ENCODE measurements at places on chromosomes 7 and 10.

DNA sequence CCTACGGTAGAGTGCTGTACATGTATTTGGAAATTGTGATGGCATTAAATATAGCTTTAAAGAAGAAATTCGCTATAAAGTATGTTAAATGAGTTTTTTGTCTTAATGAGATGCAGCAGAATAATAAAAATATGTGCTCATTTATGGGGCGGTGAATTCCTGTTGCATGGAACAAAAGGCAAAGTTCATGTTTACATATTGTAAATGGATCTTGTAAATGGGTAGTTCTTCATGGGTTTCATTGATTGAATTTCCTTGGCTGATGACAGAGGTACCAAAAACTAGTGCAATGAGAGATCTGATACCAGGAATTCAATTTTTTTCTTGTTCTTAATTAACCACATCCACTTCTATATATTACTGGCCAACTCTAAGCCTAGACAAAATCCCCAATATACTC lies 284.2 kb downstream of the SUGCT start:
- DNase-seq, result no peak

DNA sequence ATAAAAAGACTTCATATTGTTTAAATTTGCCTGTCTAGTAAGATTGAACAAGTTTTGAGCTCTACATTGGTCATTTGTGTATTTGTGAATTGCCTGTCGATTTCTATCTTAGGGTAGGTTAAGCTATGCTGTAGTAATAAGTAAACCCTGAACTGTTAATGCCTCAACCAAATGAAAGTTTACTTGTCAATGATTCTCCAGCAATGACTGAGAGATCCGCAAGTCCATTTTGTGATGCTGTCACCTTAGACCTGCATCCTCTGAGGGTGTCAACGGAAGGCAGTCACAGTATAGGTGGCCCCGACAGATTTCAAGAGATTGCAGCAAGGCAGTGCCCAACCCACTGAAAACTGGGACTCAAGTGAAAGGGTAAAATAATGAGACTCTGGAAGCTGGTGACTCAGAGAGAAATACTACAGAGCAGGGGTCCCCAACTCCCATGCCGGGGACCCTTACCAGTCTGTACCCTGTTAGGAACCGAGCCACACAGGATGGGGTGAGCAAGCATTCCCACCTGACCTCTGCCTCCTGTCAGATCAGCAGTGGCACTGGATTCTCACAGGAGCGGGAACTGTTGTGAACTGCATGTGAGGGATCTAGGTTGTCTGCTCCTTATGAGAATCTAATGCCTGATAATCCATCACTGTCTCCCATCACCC lies 10.8 kb upstream of the PHYH start:
- no peak for DNase-seq

- no peak for DNase-seq
These were observed 3.6 kb upstream of the TBC1D12 start for GRCh38 chr10:94398762-94399161.

DNA sequence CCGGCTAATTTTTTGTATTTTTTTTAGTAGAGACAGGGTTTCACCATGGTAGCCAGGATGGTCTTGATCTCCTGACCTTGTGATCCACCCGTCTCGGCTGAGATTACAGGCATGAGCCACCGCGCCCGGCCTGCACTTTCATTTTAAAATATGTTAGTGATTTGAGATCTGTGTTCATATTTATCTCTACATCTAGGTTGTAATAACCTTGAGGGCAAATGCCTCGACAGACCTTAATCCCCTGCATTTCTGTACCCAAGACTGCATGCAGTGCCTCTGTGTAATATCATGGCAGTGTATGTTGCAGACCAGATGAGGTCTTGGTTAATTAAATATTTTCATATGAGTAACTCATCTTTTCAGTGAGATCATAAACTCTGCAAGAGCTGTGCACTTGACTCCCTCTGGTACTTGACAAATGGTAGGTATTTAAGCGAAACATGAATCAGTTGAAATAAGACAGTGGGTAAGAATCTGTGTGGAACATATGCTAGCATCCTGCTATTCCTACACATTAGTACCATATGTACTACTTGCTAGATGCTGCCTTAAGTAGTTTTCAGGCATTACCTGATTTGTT lies 673.9 kb upstream of the ANKRD30A start:
- DNase-seq, result no peak

DNA sequence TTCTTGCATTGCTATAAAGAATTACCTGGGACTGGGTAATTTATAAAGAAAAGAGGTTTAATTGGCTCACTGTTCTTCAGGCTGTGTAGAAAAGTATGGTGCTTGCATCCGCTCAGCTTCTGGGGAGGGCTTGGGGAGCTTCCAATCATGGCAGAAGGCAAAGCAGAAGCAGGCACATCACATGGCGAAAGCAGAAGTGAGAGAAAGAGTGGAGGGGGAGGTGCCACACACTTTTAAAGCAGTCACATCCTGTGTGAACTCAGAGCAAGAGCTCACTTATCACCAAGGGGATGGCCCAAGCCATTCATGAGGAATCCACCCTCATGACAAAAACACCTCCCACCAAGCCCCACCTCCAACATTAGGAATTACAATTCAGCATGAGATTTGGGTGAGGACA lies 303.5 kb downstream of the OTUD1 start:
- no peak for DNase-seq

DNA sequence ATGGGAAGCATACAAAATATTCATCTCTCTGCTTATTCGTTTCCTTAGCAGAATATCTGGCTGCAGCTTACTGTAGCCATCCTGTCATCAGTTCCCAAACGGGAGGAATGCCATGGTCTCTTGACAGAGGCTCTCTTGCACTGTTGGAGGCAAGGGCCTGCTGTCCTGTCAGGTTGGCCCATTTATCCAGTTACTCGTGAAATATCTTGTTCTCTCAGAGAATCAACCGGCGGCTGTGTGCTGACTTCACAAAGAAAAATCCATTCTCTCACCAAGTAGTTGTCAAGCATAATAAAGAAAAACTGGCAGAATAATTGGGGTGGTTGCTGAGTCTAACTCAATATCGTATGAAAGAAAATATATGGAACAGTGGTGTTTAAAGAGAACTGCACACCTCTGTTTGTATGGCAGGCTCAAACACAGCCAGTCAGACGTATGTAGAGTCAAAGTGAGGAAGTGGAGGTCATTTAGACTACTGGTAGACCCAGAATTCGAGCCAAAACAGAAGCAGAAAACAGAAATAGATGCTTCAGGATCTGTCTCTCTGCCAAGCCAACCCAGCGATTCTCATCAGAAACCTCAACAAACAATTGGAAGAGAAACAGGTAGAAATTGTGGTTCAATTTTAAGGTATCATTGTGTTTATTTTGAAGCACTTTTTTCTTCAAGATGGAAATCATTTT lies 349.2 kb upstream of the PRKCQ start:
- DNase-seq, result no peak

- DNase-seq, result no peak
These were observed 4.4 kb upstream of the BET1 start for GRCh38 chr7:94008537-94008936.

- no peak for DNase-seq
These were observed 55.0 kb downstream of the PKD1L1 start for GRCh38 chr7:47893238-47893637.

GRCh38 chr7:73622909-73623797 lies 1.2 kb downstream of the MLXIPL start:
- DNase-seq, result no peak

- DNase-seq, result no peak
These were observed 2.5 kb downstream of the ZEB1 start for GRCh38 chr10:31321396-31321941.

DNA sequence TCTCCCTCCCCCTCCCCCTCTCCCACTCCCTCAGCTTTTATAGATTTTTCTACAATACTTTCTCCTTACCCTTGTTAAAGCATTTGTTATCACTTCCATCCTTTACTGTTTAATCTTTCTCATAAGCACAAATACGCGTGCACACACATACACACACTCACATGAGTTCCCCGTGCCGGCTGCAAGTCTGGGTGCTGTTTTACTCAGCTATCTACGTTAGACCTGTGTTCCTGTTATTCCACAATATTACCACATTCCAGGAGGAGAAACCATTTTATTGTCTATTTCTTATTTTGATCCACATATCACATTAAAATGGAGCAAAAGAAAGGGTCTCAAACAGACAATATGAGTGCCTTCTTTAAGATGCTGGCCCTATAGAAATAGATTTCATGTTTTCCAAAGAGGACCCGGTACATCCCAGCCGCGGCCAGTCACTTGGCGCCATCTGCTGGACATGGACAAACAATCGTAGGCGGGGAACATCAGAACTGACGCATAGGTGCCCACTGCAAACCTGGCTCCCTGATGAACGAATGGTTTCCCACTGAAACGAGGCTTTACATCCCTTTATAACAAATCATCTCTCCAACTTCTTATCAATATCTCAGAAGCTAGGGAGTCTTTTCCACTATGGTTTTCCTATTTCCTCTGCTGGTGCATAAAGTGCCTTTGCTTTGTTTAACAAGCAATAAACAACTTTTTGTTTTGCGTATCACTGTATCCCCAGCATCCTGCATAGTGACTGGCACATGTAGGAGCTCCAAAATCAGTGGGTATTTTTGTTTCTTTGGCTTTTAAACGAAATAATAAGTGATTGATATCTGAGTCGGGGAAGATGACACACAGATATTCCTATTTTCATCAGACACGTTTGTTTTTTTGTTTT lies 25.2 kb upstream of the OPTN start:
- peak; percentile 4 for DNase-seq

DNA sequence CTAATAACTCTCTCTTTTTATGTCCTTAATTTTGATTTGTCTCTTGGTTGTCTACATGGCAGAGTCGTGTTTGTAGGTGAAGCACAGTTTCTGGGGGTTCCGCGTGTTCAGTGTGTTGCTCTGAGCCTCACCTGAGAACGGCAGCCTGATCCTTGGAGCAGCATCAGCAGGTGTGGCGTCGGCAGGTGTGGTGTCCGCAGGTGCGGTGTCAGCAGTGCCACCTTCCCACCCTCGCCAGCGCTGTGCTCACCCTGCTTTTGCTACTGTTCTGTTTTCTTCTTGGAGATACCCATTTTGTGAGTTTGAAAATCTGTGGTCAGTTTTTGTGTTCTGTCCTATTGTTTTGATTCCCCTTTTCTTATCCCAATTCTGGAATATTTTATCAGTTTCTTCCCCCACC lies 406.6 kb downstream of the GLRX3 start:
- DNase-seq, result no peak

GRCh38 chr7:46478046-46478445 lies 557.0 kb upstream of the IGFBP3 start:
- no peak for DNase-seq

Data from stimulated activated CD8-positive, alpha-beta memory T cell treated with anti-CD3 and anti-CD28 coated beads, Interleukin-7, amount 100 ng/mL, for 1 hour (primary cell).